Caudate nucleus (tissue), 63 donors: ENCODE measurements at places on chromosomes 4 and X.
A peak's percentile ranks its signal among the peaks of the same experiment; 100 is the strongest.

DNA sequence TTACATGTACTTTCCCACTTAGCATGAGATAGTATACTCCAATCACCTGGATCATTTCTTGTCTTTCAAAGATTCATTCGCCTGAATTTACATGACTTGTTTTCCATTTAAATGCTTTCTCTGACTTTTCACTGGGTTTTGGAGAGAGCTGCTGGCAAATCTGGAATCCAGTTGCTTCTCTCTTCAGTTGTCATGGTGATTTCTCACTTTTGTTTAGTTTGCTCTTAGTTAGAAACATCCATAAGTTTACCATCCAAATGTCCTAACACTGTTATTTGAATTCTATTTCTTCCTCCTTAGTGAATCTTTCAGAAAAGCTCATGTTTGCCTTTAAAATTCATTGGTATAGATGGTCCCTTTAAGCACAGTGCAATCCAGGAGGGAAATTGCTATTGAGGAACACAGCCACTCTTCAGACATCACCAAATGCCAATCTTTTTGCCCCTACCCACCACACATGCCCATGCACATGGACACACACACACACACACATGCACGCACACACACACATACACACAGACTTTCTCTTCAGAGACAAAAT, 51.7 kb downstream of the REELD1 start:
- DNase-seq: no peak

GRCh38 chr4:112069110-112069509, 76.1 kb upstream of the FAM241A start:
- no peak for DNase-seq

GRCh38 chrX:74085642-74086236, 218.2 kb upstream of the ZCCHC13 start:
- DNase-seq: no peak

- no peak for DNase-seq
These were observed 2.9 kb downstream of the NDST4 start for GRCh38 chr4:115110191-115111181.

DNA sequence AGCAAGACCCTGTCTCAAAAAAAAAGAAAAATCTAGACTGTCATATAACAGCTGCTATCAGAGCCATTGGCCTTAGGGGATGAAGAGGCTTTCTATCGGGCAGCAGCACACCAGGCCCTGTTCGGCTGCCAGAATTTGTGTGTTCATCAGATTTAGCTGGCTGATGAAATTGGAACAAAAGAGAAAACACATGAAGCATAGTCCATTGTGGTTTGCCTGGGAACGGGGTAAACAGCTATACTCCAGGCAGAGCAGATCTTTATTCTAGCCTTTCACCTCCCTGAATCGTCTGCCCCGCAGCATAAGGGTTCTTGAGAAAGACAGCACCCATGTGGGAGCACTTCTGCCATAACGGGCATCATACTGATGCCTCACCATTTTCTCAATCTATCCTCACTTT, 11.6 kb downstream of the TKTL1 start:
- no peak for DNase-seq

DNA sequence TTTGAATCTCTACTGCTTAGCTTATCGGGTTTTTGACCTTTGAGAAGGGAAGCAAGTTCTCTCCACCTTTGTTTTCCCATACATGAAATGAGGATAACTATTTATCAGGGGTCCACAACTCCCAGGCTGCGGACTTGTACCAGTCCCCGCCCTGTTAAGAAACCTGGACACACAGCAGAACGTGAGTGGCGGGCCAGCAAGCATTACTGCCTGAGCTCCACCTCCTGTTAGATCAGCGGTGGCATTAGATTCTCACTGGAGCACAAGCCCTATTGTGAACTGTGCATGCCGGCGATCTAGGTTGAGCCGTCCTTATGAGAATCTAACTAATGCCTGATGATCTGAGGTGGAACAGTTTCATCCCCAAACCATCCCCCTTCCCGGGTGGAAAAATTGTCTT, 579.5 kb downstream of the GALNTL6 start:
- DNase-seq: no peak

DNA sequence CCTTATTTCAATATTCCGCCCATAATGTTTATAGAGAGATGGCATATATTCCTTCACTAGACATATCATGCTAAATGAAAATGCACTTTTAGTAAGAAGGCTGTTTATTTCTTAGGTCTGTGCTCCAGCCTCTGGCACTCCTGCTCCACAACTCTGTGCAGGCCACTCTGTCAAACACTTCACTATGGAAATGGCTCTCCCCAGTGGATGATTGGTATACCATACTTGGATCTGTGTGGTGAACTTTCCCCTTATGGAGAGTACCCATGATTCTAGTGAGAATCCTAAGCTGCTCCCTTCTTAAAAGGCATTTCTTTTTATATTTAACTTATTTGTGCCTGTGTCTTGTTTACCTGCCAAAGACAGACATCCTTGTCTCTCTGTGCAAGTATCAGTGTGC, 480.1 kb upstream of the GALNT7 start:
- DNase-seq: no peak

- no peak for DNase-seq
These were observed 64.4 kb upstream of the AFAP1 start for GRCh38 chr4:8004066-8004465.

- DNase-seq: no peak
These were observed 69.2 kb downstream of the FBXO8 start for GRCh38 chr4:174214101-174214878.

DNA sequence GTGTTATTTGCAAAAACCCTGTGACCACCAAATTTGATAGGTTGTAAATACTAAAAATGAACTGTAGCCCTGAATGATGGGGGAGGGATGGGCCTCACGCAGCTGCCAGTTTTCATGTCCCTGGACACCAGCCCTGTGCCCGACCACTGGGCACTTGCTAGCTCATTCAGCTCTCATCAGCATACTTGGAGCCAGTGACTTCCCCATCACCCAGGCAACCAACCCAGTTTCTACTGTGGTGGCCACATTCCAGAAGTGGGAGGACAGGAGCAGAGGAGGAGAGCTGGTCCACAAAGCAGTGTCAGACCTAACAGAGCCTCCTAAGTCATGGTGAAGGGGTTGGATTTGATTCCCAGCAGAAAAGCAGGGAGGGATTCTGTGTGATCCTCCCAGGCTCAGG, 128.2 kb downstream of the CPEB2 start:
- DNase-seq: no peak

DNA sequence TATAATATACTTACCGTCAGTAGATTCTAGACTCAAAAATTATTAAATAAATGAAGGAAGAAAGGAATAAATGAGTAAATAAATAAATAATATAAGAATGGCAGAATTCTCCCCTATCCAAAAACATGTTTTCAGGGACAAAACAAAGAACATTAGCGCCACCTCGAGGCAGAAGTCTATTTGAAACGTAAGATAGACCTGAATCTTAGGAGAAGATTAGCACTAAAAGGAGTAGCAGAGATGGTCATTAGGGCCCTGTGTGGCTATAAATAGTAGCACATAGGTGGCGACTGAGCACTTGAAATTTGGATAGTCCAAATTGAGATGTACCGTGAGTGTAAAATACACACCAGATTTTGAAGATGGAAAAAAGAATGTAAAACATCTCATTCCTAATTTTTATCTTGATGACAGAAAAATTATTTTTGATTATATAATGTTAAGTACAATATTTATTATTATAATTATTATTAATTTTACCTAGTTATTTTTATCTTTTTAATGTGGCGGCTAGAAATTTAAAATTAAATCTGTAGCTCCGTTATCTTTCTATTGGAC, 24.3 kb upstream of the SRD5A3 start:
- peak; percentile 77 for DNase-seq

GRCh38 chrX:39728852-39729598, 368.7 kb downstream of the BCOR start:
- DNase-seq: no peak

DNA sequence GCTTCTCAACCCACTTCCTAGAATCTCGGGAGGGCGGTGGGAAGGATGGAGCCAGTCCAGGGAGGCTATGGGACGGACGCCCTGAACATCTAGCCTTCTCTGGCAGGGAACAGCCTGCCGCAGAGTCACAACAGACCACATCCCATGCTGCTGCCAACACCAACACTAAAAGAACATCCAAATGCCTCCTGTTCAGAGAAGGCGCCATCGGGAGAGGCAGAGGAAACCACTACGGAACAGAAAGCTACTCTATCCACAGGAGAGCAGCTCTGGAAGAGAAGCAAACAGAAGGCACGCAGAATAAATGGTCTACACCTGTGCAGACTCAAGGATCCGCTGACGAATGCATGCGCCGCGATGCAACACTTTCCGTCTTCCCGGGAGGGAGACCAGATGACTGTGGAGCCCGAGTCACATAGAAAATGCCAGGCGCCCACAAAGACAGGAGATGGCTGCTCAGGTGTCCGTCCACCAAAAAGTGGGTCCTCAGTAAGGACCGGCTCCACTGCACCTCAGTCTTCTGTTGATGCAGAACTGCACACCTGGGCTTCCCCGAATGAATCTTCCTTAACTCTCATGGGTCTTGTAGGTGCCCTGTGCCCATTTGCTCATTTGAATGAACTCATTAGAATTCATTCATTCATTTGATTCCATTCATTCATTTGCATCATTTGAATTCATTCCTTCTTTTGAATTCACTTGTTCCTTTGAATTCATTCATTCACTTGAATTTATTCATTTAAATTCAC, 217.5 kb downstream of the DHRSX start:
- no peak for DNase-seq

- DNase-seq: no peak
These were observed 224.1 kb upstream of the GK2 start for GRCh38 chr4:79632114-79632513.

DNA sequence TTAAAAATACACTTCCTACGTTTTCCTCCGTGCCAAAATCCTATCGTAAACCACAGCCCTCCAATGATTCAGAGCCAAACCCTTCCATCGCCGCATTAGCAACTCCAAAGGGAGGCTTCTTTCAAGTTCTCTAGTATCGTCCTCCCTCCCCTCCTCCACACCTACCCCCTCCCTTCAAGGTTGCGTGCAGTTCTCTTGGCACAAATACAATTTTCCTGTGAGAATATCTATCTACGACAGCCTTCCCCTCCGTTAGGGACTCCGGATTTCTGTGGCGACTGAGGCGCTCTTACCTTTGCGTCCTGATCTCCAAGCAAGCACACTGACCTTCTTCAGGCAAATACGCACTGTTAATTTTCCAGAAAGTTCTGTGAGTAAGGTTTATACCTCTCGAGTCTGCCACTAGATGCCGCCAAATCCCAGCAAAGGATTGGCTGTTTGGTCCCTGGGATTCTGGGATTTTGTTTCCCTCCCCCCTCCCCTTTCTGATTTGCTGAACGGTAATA, 1.2 kb upstream of the MORF4L2 start:
- DNase-seq: peak; percentile 73

- DNase-seq: no peak
These were observed 28.8 kb upstream of the ZDHHC9 start for GRCh38 chrX:129872524-129872923.

DNA sequence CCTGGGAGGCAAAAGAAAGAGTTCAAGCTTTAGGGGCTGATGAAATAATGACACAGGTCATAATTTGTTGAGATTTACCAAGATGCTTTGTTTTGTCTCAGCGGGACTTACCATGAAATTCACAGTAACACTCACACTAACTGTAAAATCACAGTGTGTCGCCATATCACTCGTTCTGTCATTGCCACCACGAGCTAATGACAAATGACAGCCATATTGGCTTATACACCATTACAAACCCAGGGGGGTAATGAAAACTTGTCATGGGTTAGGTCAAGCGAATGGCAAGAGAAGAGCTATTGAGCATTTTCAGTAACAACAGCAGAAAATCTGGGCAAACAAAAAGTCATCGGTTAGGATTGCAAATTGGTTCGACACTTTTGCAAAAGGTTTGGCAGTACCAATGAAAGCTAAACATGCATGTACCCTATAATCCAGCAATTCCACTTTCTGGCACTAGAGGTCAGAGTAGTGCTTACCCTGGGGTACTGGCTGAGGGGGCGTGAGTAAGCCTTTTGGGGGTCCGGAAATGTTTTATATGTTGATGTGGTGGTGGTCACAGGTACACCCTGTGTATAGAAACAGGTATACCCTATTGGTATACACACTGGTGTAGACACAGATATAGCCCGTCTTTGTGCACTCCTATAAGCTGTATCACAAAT, 83.9 kb upstream of the RAI2 start:
- DNase-seq: no peak

- DNase-seq: no peak
These were observed 11.4 kb downstream of the SHROOM2 start for GRCh38 chrX:9797384-9798360.

DNA sequence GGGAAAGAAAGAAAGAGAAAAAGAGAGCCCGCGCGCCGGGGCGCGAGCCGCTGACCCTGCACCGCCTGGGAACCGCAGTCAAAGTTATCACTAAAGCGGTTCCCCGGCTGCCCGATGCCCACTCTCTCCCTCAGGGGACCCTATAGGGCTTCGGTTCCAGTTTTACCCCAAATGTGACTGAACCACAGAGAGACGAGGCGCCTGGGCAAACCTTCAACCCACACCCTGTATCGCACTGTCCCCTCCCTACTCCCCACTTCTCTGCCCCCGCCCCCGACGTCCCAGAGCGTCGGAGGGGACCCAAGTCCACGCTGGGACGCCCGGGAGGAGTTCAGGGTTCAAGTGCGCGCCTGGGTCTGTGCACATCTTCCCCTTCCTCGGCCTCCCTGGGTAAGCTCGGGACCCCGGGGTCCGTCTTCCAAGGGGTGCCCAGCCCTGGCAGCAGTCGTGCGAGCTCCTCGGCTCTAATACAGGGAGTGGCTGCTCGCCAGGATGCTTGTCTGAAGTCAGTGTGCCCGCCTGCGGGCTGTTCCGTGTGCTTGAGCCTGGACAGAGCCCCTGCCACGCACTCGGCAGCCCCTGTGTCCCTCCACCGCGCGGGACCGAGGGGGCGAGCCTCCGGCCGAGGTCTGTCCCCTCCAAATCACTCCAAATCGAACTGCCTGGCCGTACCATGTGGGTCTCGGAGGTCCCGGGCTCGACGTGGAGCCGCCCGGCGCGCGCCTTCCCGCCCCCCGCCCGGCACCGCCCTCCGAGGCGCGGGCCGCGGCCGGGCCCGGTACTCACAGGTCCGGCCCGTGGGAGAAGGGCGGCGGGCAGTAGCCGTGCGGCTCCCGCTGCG, 960 bp downstream of the TRPC3 start:
- no peak for DNase-seq

GRCh38 chr4:89539374-89539773, 231.8 kb upstream of the GPRIN3 start:
- no peak for DNase-seq

DNA sequence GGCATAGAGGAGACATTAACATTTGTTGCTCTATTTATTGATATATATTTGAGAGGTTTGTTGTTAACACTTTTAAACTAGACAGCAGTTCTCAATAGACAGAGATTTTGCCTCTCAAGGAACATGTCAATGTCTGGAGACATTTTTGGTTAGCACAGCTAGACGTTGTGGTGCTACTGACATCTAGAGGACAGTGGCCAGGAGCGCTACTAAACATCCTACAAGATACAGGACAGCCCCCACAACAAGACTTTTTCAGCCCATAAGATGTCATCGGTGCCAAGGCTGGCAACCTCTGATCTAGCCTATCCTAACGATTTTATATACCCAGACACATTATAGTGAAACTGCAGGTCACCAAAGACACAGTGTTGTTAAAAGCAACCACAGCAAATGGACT, 18.4 kb upstream of the CTSO start:
- no peak for DNase-seq
